ENCODE measurements at places on chromosomes 11 and 22. TPM values are rescaled to one million over a fixed set of nuclear protein-coding genes. Genes with fewer than 3 reads are reported as not detected.

- DNase-seq = no peak
Measured at GRCh38 chr11:44263738-44264437, 46.1 kb downstream of the ALX4 start.

- no peak for DNase-seq
Measured at GRCh38 chr22:27377501-27378295, 423.9 kb downstream of the MN1 start.

The OR56A1 gene
- not detected for total RNA-seq

The TNNT3 gene
- 0.54 TPM for total RNA-seq

The NPTXR gene
- 0.85 TPM for total RNA-seq

DNA sequence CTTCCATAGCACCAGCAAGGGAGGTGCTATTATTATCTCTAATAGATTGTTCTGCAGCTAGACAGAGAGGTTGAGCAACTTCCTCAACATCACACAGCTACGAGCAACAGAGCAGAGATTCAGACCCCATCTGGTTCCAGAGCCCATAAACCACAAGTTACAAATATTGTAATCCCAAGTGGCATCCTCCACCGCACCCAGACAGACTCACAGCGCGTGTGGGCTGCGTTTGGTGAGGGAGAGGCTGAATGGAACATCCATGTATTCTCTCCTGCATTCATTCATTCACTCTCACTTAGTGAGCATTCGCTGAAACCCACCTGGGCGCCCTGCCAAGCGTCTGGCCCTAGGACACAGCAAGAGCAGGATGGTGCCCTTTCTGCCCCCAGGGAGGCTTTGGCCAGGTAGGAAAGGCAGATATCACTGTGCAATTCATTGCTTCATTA, 33.5 kb downstream of the LIF start:
- no peak for DNase-seq

DNA sequence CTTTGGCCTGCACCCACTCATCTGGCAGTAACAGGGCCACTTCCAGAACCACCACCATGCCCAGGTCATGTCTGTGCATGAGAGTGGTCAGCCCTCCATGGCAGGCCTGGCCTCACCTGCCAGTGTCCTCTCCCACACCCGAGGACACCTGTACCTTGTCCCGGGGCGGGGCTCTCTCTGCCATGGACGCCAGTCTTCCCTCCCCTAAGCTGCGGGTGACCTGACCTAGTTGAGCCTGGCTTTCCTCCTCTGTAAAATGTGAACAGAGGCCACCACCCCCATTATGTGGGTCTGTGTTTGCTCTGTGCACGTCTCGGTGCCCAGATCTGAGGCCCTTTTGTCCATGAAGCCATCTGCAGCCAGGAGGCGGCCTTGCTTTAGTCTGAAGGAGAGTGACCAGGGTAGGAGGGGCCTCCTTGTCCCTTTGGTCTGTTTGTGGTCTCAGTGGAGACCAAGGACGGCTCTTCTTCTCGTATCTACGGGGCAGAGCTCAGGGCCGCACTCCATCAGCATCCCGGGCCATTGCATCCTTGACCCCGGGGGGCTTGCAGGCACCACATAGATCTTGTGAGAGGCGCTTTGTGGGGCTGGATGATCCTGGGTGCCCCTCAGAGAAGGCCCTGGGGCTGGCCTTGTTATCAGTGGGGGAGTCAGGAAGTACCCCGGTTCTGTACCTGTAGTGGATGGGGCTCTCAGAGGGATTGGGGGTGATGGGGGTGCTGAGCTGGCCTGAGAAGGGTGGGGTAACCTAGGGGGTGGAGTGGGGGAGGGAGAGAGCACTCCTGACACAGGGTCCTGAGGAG, 121.6 kb downstream of the KCNQ1 start:
- DNase-seq = no peak

The PHLDA2 gene
- 1.3 TPM for total RNA-seq

- peak; percentile 71 for DNase-seq
Measured at GRCh38 chr11:131694526-131695424, 324.4 kb downstream of the NTM start.

DNA sequence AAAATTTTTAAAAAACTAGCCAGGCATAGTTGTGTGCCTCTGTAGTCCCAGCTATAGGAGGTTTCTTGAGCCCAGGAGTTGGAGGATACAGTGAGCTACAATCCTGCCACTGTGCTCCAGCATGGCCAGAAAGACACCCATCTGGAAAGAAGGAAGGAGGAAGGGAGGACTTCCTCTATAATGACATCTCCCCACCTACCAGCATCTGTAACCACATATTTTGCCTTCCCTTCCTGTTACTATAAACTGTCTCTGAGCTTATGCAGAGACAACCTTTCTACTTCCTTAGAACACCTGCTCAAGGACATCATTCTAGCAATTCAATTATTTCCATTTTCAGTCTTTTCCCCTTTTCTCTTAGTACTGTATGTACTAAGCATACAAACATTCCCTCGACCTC, 2.2 kb upstream of the NUP160 start:
- DNase-seq = no peak

The PTPRJ gene
- total RNA-seq = 13.1 TPM

- peak; percentile 54 for DNase-seq
Measured at GRCh38 chr22:37019309-37020191, at the start of the genes MPST and TST. MPST (plus strand) TSS chr22:37019742; CDS start chr22:37019837, 95 bp downstream. TST (minus strand) TSS chr22:37019447; CDS start chr22:37018732, 715 bp downstream.

DNA sequence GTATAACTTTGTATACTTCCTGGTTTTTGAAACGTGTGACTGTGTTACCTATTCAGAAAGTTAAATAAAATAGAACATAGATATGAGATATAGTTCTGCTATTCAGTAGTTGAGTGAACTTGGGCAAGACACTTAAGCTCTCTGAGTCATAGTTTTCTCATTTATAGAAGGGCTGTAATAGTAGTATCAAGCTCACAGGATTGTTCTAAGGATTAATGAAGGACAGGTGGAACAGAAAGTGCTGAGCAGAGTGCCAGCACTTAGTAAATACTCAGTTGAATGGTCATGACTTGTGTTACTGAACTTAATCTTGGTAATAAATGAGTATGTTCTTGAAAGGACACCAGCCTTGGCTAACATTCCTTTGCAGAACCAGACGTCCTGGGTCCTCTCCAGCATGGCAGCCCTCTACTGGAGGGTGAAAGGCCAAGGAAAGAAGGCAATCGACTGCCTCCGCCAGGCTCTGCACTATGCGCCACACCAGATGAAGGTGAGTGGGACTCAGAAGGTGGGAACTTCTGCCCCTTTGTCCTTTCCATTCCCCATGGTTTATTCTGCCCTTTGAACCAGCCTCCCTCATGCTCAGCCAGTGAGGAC, 131.2 kb downstream of the TTC17 start:
- DNase-seq = no peak

GRCh38 chr11:122733318-122733717, 77.8 kb downstream of the UBASH3B start:
- no peak for DNase-seq

- no peak for DNase-seq
Measured at GRCh38 chr11:59866397-59866796, at the start of gene TCN1. TCN1 (minus strand) TSS chr11:59866487; CDS start chr11:59866470, 17 bp downstream.

DNA sequence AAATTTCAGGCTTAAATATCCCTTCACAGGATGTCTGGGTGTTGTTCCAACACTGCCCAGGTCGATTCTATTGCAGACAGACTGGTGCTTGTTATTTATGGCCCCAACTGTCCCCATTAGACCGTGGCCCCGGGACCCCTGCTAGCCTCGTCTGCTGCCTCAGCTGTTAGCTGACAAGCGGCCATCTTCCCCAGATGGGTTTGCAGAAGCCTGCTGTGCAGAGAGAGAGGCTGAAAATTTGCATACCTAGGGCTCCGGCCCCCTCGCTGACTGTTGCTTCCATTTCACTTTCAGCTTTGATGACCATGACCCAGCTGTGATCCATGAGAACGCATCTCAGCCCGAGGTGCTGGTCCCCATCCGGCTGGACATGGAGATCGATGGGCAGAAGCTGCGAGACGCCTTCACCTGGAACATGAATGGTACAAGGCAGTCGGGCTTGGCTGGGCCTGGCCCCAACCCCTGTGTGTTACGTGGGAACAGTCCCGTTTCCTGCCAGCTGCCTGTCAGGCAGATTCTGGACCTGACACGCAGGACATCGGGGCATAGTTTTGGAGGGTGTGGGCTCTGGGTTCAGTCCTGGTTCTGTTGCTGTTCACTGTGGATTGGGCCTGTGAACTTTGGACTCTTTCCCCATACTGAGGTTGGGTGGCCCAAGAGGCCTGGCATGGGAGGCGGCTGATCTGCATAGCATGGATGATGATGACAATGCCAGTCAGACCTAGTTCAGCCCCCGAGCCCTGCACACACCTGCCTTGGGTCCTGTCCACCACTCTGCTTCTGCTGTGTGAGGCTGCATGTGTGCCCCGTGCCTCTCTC, 16.4 kb downstream of the SMARCB1 start:
- no peak for DNase-seq

GRCh38 chr11:44258190-44258489, 51.8 kb downstream of the ALX4 start:
- no peak for DNase-seq

The ATL3 gene
- 23.2 TPM for total RNA-seq

- no peak for DNase-seq
Measured at GRCh38 chr11:30310623-30311022, 12.3 kb upstream of the ARL14EP start.

DNA sequence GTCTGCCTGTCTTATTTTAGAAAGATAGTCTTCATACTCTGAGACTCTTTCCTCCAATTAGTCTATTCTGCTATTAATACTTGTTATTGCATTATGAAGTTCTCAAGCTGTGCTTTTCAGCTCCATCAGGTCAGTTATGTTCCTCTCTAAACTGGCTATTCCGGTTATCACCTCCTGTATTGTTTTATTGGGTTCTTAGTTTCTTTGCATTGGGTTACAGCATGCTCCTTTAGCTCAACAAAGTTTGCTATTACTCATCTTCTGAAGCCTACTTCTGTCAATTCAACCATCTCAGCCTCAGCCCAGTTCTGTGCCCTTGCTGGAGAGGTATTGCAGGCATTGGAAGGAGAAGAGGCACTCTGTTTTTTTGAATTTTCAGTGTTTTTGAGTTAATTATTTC, 21.0 kb upstream of the OR5AK2 start:
- DNase-seq = no peak

The HTR3B gene
- total RNA-seq = not detected
